ENCODE measurements at places on chromosomes 12 and 14. TPM values are rescaled to one million over a fixed set of nuclear protein-coding genes. Genes with fewer than 3 reads are reported as not detected.
A peak's percentile ranks its signal among the peaks of the same experiment; 100 is the strongest.

DNA sequence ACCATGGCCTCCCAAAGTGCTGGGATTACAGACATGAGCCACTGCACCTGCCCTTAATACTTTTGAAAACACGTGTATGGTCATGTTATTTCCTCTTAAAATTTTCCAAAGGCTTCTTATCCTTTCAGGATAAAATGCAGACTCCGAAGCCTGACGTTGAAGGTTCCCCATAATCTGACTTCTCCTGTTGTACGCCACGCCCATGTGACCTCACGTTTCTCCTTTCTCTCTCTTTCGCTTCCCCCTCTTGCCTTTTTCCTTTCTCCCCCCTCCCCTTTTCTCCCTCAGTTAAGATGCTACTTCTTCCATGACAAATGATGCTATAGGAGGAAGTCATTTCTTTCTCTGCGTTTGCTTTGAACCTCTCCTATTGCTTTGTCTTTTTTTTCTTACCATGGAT is 266.0 kb downstream of the FBXL14 start:
- DNase-seq = no peak

ORMDL2 gene
- total RNA-seq = 46.6 TPM

DNA sequence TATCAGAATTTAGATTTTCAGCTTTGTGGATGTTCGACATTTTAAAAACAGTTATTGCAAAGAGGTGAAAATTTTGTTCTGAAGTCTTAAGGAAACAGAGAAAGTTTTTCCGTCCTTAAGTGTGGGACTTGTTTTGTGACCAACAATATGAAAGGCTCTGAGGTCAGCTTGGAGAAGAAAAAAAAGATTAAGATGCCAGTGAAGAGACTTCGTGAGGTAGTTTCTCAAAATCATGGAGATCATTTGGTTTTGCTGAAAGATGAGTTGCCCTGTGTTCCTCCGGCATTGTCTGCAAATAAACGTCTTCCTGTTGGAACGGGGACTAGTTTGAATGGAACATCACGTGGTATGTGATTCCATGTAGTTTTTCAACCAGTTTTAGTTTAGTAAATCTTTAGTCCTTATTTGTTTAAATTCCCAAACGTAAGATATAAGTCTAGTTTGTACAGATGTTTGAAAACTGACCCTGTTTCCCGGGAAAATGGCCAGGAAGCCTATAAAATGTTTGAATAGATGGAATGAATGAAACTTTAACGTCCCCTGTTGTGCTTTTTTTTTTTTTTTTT is 682 bp downstream of the KIAA0586 start:
- DNase-seq = peak; percentile 51

GRCh38 chr14:77375164-77375950 is 1.5 kb downstream of the TMED8 start:
- DNase-seq = no peak

- DNase-seq = no peak
Observed at GRCh38 chr14:23582906-23583760, 4.5 kb upstream of the JPH4 start.

CELA1 gene
- total RNA-seq = not detected

GRCh38 chr12:131218026-131218922 is 264.6 kb downstream of the ADGRD1 start:
- DNase-seq = peak; percentile 41

GRCh38 chr12:85814071-85814470 is 22.1 kb downstream of the RASSF9 start:
- DNase-seq = no peak

GRCh38 chr14:104421401-104421821 is 158.2 kb upstream of the C14orf180 start:
- DNase-seq = no peak

DNA sequence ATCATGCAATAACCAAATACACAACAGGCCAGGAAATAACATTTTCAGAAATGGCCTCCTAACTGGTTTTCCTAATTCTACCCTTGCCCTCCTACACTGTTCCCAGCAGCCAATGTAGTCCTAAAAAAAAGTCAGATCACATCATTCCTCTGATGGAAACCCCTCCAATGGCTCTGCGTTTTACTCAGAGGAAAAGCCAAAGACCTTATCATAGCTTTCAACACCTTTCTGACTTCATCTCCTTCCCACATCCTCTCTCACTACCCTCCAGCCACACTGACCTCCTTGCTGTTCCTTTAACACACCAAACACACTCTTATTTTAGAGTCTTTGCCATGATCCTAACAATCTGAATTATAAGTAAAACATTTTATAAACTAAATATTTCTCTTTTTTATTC is 1.1 kb downstream of the MED6 start:
- DNase-seq = no peak

MYO1H gene
- total RNA-seq = not detected

NDRG2 gene
- 16.0 TPM for total RNA-seq

- no peak for DNase-seq
Observed at GRCh38 chr14:80981673-80982072, 26.3 kb downstream of the TSHR start.

GRCh38 chr12:107320929-107321631 is 227.7 kb upstream of the CRY1 start:
- DNase-seq = no peak

- DNase-seq = no peak
Observed at GRCh38 chr12:132077322-132078100, 66.6 kb downstream of the DDX51 start.

SIX6 gene
- total RNA-seq = not detected

GRCh38 chr12:24517000-24517399 is 431.9 kb downstream of the BCAT1 start:
- no peak for DNase-seq

GRCh38 chr14:52473557-52473956 is 78.7 kb downstream of the TXNDC16 start:
- peak; percentile 22 for DNase-seq

DNA sequence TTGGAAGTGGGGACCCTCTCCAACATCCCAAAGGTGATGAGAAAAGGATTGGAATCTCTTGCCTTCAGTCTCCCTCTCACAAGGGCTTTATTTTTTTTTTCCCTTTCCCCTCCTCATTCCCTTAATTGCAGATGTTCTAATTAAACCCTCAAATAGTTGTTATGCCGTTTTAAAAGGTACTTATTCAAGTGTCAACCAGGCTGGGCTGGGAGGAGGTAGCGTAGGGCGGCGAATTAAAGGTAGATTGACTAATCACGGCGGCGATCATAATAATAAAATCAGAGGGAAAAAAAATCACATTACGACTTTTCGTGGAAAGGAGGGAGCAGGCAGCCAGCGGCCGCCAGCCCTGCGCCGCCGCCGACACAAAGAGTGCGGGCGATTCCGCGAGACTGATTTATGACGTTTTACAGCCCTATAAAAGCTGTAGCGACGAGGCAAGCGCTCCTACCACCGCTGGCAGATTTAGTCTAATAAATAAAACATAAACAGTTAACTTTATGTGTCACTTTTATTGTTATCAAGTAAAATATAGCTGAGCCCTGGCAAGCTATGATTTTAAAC is 1.7 kb upstream of the HOXC4 start:
- DNase-seq = peak; percentile 91

GRCh38 chr12:76480796-76481195 is 78.8 kb downstream of the OSBPL8 start:
- DNase-seq = no peak

ADCY4 gene
- total RNA-seq = 2.9 TPM

GRCh38 chr14:22847661-22848341 is 11.4 kb downstream of the MMP14 start:
- DNase-seq = no peak

- no peak for DNase-seq
Observed at GRCh38 chr14:61416591-61416990, 95.2 kb downstream of the PRKCH start.

GRCh38 chr14:99179506-99179905 is 92.5 kb downstream of the BCL11B start:
- no peak for DNase-seq

- no peak for DNase-seq
Observed at GRCh38 chr14:88154321-88154720, 149.4 kb downstream of the GPR65 start.

DNA sequence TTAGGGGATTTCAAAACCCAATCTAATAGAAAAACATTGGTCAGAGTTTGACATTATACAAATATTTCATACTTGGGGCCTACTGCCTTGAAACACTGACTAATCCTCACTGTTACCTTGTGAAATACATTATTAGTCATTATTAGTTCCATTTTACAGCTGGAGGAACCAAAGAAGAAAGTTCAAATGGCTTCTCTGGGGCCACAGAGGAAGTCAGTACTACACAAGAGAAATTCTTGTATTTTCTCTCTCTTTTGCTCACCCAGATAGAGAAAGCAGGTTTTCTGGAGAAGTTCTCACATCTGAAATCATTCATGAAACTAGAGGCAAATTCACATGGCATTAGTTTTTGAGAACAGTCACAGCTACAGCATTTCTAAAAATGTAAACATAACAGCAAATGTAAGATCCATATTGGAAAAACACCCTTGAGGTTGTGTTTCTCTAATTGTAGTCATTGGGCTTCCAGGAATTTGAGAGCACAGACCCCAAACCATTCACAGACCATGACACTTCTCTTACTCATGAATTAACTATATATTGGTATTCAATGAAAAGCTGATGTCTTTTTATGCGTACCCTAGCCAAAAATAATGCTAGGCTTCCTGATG is 83.0 kb downstream of the LLPH start:
- no peak for DNase-seq

MED6 gene
- total RNA-seq = 10.8 TPM

EPYC gene
- total RNA-seq = not detected

ALDH1L2 gene
- not detected for total RNA-seq

- no peak for DNase-seq
Observed at GRCh38 chr12:92002195-92002649, 143.4 kb downstream of the BTG1 start.

LRRC23 gene
- 0.61 TPM for total RNA-seq
